Activated T-helper 1 cell treated with anti-CD3 and anti-CD28 coated beads, Interleukin-12 subunit alpha, Interleukin-12 subunit beta, Interleukin-2, Interleukin-4 antibody, amounts not matched to agents 30 ng/mL and 10 ng/mL and 1 ng/mL, durations not matched to agents 14 hours and 24 hours and 36 hours (primary cell): ENCODE measurements at places on chromosomes 7 and 10. TPM values are rescaled to one million over a fixed set of nuclear protein-coding genes. Genes with fewer than 3 reads are reported as not detected.
A peak's percentile ranks its signal among the peaks of the same experiment; 100 is the strongest.

DNA sequence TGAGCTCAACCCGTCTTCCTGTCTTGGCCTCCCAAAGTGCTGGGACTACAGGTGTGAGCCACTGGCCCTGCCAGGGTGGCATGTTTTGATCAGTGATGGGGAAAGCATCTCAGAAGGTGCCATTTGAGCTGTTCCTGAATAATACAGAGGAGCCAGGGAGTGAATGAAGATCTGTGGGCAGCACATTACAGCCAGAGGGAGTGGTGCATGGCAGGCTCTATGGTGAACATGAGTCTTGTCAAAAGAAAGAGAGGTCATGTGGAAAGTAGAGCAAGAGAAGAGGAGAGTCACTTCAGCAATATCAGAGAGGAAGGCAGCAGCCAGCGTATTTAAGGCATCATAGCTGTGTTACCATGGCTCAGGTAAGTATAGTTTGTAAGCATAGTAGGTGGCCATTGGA lies 275.7 kb upstream of the LRGUK start:
- no peak for DNase-seq
- H3K4me3 ChIP-seq: no peak overlapping the region
- no peaks in the 10 kb centered on the region for H3K36me3 ChIP-seq

DNA sequence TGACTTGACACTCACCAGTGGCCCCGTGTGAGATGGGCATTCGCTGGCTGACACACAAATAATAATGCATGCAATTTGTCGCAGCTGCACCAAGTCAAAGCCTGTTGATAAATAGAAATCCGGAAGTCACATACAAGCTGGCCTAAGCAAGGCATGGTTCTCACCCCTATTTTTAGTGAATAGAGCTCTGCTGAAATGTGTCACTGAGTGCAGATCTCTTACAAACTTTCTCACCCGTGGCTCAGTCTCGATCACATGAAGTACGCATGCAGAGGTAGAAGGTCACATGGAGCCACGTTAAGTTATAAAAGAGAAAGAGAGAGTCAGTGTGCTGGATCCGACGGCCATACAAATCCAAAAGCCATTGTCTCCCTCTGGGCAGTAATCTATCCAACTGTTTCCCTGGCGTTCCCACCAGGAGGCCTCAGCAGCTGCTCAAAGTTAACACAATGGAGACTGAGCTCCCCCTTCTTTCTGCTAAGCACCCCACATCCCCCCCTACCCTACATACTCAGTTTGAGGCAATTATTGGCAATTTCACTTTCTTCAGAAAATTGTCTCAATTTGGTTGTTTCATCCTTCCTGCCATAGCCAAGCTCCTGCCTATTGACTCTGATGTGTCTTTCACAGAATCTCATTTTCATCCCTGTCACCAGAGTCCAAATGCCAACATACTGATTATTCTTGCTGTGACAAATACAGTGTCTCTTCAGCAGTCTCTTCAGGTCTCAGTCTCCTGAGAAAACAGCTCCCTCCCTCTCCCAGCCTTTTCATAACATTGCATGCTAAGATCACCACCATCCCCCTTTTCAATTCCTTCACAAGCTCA lies 473.3 kb upstream of the NRP1 start:
- no peaks in the 10 kb centered on the region for H3K36me3 ChIP-seq
- no peaks in the 10 kb centered on the region for H3K27me3 ChIP-seq
- H3K27ac ChIP-seq: no peak overlapping the region
- DNase-seq: no peak
- no peak overlapping the region for H3K4me3 ChIP-seq

- DNase-seq: peak; percentile 6
- peaks cover 14% of the 10 kb centered on the region for H3K4me1 ChIP-seq
- no peaks in the 10 kb centered on the region for H3K36me3 ChIP-seq
- peak overlapping the region; percentile 6 for H3K4me3 ChIP-seq
- H3K27ac ChIP-seq: peak overlapping the region; percentile 72
- peaks cover 41% of the 10 kb centered on the region for H3K27me3 ChIP-seq
Observed at GRCh38 chr7:6221340-6222319, 50.8 kb downstream of the CYTH3 start.

DNA sequence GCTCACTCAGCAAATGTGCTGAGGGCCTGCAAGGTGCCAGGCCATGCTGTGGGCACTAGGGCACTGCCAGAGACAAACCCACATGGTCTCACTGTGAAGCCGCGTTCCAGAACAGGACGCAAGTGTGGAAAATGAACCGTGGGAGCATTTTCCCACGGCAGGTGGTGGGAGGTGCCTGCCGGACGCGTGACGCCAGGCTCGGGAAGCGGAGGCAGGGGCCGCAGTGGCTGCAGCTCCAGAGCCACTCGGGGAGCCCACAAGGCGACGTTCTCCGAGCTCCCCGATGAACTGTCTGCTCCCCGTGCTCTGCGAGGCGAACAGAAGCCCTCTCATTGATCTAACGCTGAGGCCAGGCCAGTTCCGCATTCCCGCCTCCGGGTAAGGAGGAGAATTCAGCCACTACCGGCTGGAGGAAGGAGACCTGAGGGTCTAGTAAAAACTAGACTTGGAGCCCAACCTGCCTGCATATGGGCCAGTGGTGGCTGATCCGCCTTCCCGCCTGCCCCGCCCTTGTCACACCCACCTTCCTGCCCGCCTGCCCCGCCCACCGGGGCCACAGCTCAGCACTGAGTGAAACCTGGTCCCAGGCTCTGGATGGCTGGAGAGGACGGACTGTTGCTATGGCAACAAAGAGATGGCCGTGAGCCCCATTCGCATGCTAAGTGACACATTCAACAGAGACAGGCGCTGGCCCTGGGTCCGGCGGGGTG lies 13.1 kb downstream of the ADGRA1 start:
- peak; percentile 5 for DNase-seq
- H3K36me3 ChIP-seq: no peaks in the 10 kb centered on the region
- no peak overlapping the region for H3K27ac ChIP-seq
- no peaks in the 10 kb centered on the region for H3K4me1 ChIP-seq

GRCh38 chr10:132311338-132311939 lies 3.7 kb upstream of the STK32C start:
- no peaks in the 10 kb centered on the region for H3K4me1 ChIP-seq
- no peak for DNase-seq
- no peak overlapping the region for H3K4me3 ChIP-seq
- no peak overlapping the region for H3K27ac ChIP-seq

Gene OR2A1
- not detected in 2 replicates for total RNA-seq

- peaks cover 4% of the 10 kb centered on the region for H3K27me3 ChIP-seq
- no peaks in the 10 kb centered on the region for H3K36me3 ChIP-seq
- H3K4me1 ChIP-seq: no peaks in the 10 kb centered on the region
Observed at GRCh38 chr7:99975782-99976521, at the start of gene AZGP1. Gene AZGP1 (minus strand): TSS chr7:99976031. CDS start chr7:99976020, 11 bp downstream.

Gene CLDN4
- not detected in 2 replicates for total RNA-seq

Gene TMEM196
- total RNA-seq: not detected in 2 replicates

Gene FGFR2
- total RNA-seq: not detected in 2 replicates

GRCh38 chr7:155388561-155388960 lies 69.4 kb upstream of the EN2 start:
- H3K4me1 ChIP-seq: no peaks in the 10 kb centered on the region
- H3K36me3 ChIP-seq: no peaks in the 10 kb centered on the region
- H3K27me3 ChIP-seq: peaks cover 20% of the 10 kb centered on the region
- no peak overlapping the region for H3K4me3 ChIP-seq

DNA sequence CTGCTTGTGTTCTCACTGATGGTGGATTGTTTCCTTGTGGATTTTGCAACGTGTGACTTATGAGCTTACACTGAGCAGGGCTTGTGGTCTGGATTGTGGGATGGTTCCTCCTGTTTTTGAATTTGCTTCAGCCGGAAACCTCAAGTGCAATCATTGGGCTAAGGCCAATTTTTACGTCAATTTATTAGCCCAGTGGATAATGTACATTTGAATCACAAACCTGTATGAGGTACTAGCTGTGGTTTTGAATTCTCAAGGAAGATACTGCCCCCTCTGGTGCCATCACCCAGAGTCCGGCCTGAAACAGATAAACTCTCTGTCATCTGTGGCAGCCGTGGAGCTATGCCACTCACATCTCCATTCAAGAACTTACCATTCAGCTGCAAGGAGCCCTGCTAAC lies 7.3 kb upstream of the ZNF777 start:
- H3K27me3 ChIP-seq: peaks cover 15% of the 10 kb centered on the region
- H3K4me3 ChIP-seq: no peak overlapping the region
- no peak overlapping the region for H3K27ac ChIP-seq
- DNase-seq: no peak
- H3K36me3 ChIP-seq: peaks cover 20% of the 10 kb centered on the region

Gene PRSS37
- not detected in 2 replicates for total RNA-seq

GRCh38 chr7:1432411-1433082 lies 26.7 kb downstream of the MICALL2 start:
- H3K4me1 ChIP-seq: peaks cover 5% of the 10 kb centered on the region
- DNase-seq: peak; percentile 54
- no peak overlapping the region for H3K27ac ChIP-seq
- no peak overlapping the region for H3K4me3 ChIP-seq
- no peaks in the 10 kb centered on the region for H3K36me3 ChIP-seq

DNA sequence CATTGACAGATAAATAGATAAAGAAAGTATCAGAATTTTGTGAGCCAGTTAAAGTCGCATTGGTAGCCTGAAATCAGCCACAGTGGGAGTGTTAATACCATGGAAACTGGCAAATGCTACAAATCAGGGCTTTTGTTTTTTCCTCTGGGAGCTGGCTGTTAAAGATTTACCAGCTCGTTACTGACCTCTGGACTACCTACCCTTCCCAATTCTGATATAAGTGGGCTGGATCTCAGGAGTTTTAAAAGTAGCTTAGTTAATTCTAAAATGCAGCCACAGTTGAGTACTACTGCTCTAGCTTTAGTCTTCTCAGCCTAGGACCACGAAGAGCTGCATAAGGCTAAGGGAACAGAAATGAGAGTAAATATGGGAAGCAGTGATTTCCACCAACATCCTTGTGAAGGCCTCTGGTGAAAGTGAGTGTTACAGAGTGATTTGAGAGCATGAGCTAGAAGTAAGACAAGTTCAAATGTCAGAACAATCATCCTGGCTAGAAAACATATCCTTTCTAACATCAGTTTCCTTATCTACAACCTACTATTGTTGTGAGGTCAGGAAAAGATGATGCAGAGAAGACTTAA lies 53.2 kb downstream of the A1CF start:
- H3K36me3 ChIP-seq: no peaks in the 10 kb centered on the region
- no peaks in the 10 kb centered on the region for H3K4me1 ChIP-seq
- H3K4me3 ChIP-seq: no peak overlapping the region
- no peak overlapping the region for H3K27ac ChIP-seq
